ENCODE measurements at places on chromosomes 5 and 9.
A peak's percentile ranks its signal among the peaks of the same experiment; 100 is the strongest.

DNA sequence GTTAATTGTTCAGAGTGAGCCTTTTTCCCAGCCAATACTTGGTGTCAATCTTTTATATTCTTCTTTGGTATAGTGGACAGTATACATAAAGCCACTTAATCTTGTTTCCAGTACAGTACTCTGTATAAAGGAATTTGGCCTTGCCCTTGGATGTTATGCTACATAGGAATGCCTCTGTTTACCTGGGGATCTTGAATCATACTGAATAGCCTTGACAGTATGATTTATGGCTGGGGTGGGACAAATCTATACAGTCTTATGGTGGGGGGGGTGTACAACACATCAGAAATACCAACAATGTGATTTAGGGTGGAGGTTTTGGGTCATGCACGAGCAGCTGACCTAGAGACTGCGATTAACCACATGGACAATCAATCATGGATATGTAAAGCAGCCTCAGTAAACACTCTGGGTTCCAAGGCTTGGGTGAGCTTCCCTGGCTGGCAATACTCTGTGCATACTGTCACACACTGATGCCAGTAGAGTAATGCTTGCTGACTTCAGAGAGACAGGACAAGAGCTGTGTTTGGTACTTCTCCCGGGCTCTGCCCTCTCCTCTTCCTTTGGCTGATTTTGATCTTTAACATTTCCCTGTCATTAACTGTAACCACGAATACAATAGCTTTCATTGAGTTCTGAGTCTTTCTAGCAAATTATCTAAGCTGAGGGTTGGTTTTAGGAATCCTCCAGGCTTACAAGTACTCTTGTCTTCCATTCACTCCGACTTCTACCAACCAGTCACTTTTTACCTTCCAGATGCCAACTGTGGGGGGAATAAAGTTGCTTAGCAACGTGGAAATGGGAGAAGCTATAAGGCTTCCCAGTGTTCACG lies 84.6 kb downstream of the IARS1 start:
- DNase-seq = no peak

GRCh38 chr5:177029498-177029897 lies 7.0 kb downstream of the ZNF346 start:
- DNase-seq = no peak

DNA sequence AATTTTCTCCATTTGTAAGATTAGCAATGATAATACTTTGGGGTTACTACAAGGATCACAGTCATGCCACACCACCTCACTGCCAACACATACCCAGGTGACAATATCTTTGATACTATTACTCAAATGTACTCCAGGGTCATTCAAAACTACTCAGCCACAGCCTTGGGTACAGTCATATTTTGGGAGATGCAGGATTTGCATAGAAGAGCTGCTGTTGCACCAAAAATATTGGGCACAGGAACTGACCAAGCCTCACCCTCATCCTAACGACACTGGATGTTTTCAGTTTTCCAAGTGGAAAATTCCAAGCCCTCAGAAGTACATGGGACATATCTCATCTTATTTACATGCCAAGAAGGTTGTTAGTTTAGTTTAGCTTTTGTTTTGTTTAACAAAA lies 120.9 kb upstream of the C6 start:
- DNase-seq = no peak

DNA sequence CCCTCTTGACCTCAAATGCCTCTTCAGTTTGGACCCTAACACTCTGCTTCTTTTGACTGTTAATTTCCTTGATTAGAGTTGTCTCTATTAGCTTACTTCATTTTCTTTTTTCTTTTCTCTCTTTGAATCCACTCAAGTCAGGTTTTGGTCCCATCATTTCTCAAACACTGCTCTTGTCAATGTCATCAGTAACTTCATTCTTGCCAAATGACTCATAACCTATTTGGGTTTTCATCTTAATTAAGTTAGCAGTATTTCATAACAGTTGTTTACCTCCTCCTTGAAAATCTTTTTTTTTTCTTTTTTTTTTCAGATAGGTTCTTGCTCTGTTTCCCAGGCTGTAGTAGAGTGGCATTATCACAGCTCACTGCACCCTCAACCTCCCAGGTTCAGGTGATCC lies 119.6 kb downstream of the PARP8 start:
- DNase-seq = no peak

DNA sequence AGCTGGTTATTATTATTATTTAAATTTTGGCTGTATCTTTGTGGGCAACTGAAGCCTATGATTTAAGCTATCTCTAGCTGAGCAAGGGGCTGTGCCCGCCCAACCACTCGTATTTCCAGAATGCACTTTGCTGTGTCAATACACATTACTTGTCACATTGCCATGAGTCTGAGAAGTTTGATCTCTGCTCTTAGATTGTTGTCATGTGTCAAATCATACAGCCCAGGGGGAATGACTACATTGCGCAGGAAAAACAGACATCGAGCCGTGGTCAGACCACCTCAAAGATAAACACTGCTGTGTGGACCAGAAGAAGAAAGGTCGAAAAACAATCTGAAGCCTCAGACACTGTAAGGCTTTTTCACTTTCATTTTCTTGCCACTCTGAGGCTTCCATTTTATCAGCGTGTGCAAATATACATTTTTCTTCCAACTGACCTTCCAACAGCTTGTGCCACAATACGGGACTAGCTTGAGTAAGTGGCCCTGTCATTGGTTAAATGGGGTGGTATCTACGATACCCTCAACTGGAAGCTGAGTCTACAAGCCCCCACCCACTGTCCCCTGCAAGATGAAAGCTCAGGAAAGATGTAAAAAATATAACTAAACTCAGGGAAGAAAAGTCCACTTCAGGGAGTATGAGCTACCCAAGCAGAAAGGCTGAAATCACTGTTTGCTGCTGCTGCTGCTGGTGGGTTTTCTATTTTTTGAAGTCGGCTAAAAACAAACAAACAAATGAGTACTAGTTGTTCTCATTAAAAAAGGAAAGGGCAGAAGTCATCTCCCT lies 603.0 kb downstream of the BNC2 start:
- DNase-seq = peak; percentile 85

GRCh38 chr5:113256671-113257452 lies 177.9 kb downstream of the TSSK1B start:
- DNase-seq = no peak

GRCh38 chr9:133581513-133582343 lies 27.5 kb downstream of the FAM163B start:
- no peak for DNase-seq

DNA sequence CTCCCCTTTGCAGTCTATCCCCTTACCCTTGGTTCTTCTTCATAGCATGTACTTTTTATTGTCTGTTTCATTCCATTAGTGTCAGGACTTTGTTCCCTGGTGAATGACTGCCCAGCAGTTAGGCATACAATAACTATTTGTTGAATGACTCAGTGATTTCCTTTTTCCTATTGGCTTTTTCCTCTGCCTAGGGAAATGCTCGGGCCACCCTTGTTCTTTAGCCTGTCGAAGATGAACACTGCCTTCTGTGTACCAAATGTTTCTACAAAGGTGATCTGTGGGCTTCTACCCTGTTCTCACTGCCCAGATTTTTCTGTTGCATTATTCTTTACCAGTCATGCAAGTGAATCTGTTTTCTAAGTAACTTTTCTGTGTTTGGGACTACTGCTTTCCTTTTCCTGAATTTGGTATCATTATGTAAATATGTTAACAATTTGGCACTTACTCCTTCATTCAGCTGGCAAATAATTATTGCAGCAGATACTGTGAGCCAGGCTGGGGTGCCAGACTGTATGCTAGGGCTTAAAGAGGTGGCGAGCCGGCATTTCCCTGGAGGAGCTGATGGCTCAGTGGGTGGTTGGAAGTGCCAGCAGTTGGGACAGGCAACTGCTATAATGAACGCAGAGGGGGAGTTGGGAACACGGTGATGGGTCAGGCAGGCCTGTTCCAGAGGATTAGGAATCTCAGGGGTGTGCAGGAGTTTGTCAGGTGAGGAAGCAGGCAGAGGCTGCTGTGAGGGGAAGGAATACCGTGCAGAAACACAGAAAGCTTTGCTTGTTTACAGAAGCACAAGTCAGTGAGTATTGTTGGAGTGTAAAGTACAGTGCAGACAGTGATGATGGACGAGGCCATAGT lies 30.6 kb downstream of the KDM4C start:
- no peak for DNase-seq

GRCh38 chr5:5287419-5287818 lies 135.1 kb upstream of the ICE1 start:
- no peak for DNase-seq

DNA sequence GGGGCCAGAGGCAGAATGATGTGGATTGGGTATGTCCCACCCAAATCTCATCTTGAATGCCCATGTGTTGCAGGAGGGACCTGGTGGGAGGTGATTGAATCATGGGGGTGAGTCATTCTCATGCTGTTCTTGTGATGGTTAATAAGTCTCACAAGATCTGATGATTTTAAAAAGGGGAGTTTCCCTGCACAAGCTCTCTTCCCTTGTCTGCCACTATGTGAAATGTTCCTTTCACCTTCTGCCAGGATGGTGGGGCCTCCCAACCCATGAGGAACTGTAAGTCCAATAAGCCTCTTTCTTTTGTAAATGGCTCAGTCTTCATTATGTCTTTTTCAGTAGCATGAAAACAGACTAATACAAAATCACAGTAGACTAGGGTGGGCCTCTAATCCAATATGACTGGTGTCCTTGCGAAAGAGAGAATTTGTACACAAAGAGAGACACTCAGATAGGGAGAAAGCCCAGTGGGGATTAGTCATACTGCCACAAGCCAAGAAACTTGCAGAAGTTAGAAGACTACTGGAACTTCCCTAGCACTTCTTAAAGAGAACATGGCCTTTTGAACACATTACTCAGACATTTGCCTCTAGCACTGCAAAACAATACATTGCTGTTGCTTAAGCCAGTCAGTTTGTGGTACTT lies 68.4 kb downstream of the ANXA1 start:
- no peak for DNase-seq

- DNase-seq = no peak
Observed at GRCh38 chr9:8832955-8833354, 1033.4 kb upstream of the DMAC1 start.

DNA sequence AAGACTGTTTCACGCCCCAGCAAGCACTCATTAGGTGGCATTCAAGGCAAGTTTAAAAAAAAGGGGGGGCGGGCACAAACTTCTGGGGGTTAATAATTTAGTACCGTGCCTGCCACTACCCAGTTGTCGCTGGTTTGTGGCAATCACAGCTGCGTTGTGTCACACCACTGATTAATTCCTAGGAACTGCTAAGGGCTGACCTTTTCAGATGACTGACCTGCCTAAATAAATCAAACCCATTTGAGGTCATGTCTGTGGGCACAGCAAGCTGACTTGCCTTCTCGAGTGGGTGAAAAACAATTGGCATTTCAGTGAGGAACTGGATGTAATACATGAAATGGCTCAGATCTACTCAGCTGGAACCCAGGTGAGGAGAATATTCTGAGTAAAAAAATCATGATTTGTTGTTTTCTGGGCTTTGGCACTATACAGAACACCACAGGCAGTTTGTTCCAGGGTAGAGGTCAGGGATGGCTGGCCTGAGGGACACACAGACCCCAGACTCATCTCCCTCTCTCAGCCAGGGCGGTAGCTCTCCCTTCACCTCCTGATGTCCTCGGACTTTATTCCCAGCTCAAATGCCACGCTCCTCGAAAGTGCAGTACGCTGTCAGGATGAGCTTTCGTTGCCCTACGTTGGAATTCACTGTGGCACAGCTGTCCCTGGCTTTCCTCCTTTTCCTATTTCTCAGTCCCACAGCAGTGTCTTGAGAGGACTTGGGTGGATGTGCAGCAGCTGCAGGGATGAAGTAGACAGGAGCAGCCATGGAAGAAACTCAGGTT lies 15.5 kb upstream of the MGAT1 start:
- DNase-seq = no peak

DNA sequence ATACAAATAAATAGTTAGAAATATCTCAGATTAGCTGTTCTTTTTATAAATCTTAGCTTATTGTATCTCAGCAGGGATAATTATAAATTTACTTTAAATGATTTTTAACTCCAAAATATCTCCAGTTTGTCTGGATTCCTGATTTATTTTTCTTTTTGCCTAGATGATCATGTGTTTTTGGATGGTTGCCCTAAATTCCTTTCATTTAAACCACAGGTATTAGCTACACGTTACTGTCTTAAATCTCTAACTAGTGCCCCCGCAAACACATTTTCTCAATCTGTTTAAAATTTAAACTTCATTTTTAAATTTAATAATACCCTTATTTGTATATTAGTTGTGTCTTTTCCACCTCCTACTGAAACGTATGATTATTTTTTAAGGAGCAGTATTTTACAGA lies 5.6 kb downstream of the FER start:
- DNase-seq = no peak

DNA sequence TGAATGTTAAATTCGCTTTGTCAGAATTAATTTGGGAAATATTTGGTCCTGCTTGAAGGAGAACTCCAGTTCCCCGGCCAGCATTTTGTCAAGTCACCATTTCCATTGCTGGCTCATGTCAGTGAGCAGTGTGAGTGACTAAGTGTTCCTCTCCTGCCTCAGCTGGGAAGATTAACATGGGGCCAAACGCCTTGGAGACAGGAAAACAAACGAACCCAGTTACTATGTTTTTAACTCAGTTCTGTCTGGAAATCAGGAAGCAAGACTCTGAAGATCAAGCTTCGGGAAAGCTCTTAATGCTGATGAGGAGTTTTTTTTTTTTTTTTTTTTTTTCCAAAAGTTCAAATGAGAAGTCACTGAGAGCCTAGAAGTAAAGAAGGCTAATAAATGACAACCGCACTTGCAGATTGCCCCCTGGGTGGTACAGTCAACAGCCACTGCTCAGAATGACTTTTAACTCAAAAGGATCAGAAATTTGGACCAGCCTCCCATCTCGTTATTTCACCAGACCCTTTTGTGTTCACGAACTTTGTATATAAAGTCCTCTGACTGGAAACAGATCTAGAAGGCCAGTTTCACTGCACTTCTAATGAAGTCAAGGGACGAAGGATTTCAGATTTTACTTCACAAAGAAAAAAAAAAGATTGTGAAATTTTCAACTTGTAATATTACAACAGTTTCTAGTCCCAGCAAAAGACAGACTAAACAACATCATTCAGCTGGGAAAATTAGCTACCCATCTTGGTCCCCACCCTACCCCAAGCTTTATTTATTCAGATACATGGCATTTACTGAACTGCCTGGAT lies 121.3 kb downstream of the LHFPL2 start:
- DNase-seq = peak; percentile 85

- no peak for DNase-seq
Observed at GRCh38 chr5:93311881-93312280, 269.1 kb downstream of the NR2F1-AS1 start.

DNA sequence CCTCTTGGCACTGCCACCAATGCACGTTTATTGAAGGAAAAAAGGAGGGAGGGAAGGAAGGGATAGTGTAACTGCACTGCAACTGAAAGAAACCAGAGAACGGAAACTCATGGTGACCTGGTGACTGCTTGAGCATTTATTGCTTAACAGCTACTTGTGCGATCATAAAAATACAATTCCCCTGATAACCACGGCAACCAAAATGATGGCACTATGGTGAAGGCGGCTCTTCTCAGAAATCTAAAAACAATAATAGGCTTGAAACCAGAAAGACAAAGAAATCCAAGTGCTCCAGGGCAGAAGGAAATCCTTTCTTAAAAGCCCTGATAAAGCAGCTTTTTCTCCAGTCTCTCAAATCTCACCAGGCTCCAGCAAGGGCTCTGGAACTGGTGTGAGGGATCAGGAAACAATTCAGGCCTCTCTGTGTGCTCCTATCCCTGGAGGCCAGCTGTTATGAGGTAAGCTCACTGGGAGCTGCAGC lies 1.9 kb downstream of the FBXO10 start:
- no peak for DNase-seq

All from smooth muscle cell of the brain vasculature (primary cell).